ENCODE measurements at places on chromosomes 13 and 19.

DNA sequence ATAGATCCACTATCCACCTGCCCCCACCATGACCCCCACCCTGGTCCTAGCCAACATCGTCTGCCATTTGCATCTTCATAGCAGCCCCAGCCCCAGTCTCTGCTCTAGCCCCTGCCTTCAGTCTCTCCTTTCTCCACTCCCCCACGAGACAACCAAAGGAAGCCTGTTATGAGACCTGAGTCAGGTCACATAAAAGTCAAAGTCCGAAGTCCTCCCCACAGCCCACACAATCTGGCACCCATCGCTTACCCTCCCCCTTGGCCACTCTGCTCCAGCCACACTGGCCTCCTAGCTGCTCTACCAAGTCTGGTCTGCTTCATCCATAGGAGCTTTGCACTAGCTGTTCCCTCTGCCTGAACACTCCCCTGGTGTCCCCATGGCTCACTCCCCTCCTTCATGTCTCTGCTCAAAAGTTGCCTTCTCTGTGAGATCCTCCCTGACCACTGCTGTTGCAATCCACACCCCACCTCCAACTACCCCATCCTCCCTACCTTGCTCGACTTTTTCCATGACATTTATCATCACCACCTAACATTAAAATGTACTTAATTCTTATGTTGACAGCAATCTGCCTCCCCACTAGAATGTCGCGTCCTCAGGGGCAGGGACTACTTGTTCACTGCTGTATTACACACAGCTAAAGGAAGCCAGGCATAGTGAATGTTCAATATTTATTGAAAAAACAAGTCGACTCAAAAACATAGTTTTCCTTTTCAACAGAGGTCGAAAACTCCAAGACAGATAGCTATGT, 1.2 kb upstream of the PLEKHG2 start:
- peak; percentile 42 for DNase-seq

DNA sequence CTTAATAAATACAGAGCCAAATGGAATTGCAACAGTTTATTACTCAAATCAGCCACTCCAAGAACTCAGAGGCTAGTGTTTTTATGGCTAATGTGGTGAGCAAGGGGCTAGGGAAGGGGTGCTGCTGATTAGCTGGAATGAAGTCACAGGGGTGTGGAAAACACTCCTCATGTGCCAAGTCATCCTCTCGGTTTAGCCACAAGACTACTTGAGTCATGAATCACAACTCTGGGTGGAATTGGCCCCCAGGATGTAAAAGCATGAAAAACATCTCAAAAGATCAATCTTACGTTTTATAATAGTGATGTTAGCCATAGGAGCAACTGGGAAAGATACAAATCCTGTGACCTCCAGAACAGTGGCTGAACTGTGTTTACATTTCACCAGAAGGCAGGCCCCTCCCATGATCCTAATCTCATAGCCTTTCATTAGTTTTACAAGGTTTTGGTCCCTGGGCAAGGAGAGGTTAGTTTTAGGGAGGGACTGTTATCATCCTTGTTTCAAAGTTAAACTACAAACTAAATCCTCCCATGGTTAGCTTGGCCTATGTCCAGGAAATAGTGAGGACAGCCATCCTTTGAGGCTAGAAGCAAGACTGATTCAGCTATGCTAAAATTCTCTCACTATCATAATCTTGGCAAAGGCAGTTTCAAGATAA, 2020.1 kb upstream of the PCDH20 start:
- DNase-seq, result peak; percentile 6

GRCh38 chr13:52070929-52071523, 46.5 kb downstream of the UTP14C start:
- peak; percentile 55 for DNase-seq

- DNase-seq, result no peak
Measured at GRCh38 chr19:43310221-43310620, 40.9 kb upstream of the PSG9 start.

GRCh38 chr19:11483366-11484111, 2.7 kb upstream of the ELAVL3 start:
- DNase-seq, result no peak

GRCh38 chr19:45990113-45990728, 5.0 kb upstream of the CCDC61 start:
- no peak for DNase-seq

- DNase-seq, result peak; percentile 59
Measured at GRCh38 chr19:4197625-4198466, 15.4 kb downstream of the ANKRD24 start.

DNA sequence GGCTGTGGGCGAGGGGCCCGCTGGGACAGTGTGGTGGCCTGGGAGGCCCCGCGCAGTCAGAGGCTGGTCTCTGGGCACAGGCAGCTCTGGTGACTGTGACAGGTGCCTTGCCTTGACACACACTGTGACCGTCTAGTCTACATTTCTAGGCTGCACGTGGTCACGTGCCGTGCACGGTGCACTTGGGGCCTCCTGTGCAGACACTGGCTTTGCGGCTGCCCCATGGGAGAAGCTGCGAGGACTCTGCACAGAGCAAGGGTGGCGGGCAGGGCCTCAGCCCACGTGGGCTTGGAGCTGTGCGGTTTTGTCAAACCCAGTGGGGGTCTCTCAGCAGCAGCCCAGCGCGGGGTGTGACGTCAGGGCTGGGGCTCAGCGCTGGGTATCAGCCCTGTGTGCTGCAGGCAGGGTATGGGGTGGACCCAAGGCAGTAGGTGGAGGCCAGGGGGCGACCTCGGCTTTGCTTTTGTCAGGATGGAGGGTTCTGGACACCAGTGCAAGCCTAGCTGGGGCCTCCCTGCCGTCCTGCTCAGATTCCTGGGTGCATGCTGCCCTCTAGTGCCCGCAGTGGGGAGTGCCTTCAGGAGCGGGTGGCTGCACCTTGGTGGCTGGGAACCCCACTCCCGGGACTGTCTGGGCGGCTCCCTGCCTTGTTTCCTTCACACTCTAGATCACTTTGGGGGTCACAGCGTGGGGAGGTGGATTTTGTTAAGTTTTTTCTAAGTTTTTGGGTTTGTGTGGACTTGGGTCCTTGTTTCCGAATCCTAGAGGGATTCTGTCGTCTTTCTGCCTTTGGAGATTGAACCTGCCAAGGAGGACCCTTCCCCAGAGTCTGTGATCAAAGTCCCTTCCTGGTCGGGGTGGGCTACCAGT, 62.6 kb downstream of the KDM4B start:
- peak; percentile 88 for DNase-seq

DNA sequence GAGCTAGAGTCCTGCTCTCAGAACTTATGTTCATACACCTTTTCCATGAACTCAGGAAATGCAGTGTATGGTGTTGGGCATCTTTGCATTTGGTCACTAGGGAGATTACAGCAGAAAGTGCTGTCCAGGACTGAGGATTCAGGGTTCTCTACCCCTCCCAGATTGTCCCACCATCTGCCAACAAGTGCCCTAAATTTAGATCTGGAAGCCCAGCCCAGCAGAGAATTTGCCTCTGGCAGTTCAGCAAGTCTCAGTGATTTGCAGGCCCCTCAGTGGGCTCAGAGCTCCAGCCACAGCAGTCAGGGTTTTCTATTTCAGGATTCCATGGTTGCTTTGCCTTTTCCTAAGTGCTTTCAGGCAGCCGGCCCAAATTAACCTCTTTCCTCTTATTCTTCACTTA, 23.4 kb downstream of the CNFN start:
- no peak for DNase-seq

- DNase-seq, result no peak
Measured at GRCh38 chr19:16391301-16392055, 66.9 kb downstream of the KLF2 start.

DNA sequence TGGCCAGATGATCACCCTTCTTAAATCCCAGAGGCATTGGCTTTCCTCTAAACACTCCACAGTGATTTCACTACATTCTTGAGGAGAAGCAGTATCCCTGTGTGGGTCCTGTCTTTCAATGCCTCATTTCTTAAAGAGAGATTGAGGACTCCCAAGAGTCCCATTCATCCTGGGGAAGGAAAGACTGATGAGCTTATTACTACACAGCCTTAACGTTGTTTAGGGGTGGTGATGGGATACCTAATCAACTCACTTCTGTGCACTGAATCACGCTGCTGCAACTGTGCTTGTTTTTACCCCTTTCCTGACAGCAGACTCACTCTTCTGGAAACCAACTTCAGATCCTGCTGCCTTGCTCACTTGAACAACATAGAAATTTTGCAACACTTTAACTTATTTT, 203.1 kb downstream of the RGCC start:
- no peak for DNase-seq

DNA sequence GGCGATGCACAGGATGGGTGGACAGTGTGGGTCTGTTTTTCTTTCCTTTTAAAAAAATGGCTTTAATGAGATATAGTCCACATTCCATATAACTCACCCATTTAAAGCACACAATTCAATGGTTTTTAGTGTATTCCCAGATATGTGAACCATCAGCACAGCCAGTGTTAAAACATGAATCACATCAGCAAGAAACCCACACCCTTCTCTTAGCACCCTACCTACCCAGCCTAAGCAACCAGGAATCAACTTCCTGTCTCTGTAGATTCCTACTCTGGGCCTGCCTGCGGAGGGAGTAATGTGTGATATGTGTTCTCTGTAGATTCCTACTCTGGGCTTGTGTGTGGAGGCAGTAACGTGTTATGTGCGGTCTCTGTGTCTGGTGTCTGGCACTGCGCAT, 11.9 kb downstream of the TMEM255B start:
- no peak for DNase-seq

GRCh38 chr19:2648528-2648937, 54.0 kb downstream of the GNG7 start:
- DNase-seq, result peak; percentile 73

GRCh38 chr13:111515307-111515617, 194.8 kb downstream of the TEX29 start:
- DNase-seq, result no peak

DNA sequence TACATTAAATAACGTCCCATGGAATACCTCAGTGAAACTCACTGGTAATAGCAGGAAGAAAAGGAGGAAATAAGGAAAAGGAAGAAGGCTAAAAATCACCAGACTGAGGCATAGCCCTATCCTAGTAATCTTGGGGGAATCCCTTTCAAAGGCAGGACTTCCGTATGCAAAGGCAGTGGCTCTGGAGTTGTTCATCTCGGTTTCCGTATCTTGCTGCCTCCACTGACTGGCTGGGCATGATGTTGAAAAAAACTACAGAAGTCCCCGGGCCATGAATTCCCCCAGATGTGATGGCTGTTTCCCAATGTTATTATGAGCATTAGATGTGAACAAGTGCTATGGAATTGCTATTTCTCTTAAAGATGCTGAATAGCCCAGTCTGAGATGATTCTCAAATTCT, 5.5 kb downstream of the FPR2 start:
- DNase-seq, result no peak

GRCh38 chr19:46630586-46631205, 5.3 kb downstream of the GNG8 start:
- DNase-seq, result no peak

GRCh38 chr19:15722956-15723355, 4.9 kb upstream of the OR10H2 start:
- DNase-seq, result no peak

GRCh38 chr13:89923736-89924135, 1423.8 kb upstream of the MIR17HG start:
- no peak for DNase-seq

DNA sequence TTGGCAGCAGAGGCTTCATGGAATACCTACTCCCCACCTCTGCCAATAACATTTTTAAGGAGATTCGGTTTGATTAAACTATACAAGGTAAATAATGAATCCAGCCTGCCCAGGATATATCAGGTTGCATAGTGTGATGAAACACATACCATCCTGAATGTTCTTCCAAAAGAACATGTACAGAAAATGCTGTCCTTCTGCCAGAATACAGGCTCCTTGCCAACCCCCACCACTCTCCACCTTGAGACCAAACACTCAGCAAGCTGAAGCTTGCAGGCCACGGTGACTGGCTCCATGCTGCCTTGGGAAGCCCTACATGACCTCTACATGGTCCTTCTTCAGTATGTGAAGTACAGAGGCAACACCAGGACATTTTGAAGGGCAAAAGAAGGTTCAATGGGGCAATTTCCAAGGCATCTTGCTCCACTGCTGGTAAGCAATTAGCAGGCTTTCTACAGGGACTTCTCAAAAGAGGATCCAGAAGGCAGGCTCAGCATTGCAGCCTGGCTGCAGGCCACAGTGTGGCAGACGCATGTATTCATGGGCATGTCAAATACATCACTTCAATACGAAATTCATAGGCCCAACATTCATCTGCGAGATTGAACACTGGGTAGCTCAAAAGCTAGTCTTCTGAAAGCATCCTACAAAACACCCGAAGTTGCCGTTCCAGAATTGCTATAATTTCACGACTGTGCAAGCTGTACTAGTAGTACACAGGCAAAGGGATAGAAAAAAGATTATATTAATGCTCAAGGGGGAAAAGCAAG, 62.4 kb upstream of the SERP2 start:
- no peak for DNase-seq

GRCh38 chr13:111658145-111659100, 338.0 kb downstream of the TEX29 start:
- peak; percentile 25 for DNase-seq

DNA sequence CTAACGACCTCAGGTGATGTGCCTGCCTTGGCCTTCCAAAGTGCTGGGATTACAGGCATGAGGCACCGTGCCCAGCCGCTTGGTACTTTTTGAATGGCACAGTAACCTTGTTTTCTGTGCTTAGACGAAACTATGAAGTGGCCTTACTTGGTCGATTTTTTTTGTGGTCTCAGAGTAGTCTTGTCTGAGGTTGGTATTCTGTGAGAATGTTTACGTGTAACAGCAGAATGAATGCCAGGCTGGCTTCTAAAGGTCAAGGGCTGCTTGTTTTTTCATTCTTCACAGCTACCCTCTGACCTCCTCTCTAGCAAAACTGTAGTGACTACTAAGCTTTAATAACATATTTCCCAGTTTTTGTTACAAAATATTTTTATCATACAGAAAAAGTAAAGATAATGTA, 313.3 kb downstream of the GPC6 start:
- DNase-seq, result no peak

- no peak for DNase-seq
Measured at GRCh38 chr13:95117092-95117491, 184.2 kb downstream of the ABCC4 start.

DNA sequence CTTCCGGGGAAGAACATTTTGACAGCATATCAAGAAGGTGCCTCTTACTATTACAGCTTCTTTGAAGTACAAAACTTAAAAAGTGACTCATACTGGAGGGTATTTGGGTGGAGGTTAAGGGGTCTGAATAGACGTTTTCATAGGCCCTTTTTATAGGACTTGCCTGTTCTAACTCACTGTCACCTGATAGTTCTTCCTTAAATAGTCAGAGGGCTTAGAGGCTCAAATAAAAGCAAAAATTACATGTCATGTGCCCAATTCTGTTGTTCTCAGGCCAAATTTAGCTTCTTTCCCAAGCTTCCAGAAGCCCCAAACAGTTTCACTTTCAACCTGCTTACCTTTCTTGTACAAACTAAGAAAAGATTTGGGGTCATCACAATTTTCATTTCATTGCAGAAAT, 16.1 kb upstream of the SLC46A3 start:
- no peak for DNase-seq

DNA sequence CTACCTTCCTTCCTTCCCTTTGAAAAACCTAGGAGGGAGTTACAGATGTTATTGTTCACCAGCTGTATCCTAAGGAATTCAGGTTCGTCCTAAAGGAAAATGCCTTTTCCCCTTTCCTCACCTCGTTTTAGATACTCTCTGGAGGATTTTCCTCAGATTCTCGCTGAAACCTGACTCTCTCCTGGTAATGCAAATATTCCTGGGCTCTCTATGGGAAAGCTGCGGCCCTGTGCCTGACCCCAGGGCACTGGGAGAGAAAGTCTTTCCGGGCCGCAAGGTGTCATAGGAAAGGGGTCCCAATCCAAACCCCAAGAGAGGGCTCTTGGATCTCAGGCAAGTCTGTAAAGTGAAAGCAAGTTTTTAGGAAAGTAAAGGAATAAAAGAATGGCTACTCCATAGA, 13.1 kb upstream of the OR1M1 start:
- peak; percentile 49 for DNase-seq

Measured in mesendoderm (in vitro differentiated cells).